ENCODE measurements at places on chromosomes 6 and 20. TPM values are rescaled to one million over a fixed set of nuclear protein-coding genes. Genes with fewer than 3 reads are reported as not detected.

The LY6G6F gene
- total RNA-seq, result not detected

DNA sequence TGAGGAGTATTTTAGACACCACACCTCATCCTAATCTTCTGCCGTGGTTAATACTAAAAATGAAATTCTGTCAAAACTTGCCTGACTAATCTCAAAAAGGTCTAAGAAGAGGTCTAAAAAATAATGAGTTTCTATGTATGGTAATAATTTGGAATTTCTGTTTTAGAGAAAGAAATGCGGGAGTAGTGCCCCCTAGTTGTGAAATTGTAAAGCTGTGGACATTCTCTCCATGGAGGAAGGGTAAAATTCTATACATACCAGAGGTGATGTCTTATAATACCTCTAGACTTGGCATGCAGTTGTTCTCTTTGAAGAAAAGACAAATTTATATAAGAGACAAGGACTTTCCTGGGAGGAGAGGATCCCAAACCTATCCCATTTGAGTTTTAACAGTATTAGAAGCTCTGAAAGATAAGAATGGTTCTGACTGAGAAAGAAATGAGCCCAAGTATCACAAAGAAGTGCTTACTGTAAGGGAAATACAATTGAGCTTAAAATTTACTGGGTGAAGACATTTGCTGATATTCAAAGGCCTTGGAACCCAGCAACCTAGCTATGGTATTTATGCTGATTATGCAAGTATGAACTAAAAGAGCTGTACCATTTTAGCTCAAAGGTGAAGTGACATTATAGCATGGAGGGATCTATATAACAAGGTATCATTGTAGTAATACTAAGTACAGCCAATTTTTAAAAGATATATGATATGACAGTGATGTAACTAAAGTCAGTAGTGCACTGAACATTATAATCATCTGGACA is 5.1 kb upstream of the EPHA7 start:
- H3K27ac ChIP-seq, result no peak overlapping the region
- H3K4me3 ChIP-seq, result no peak overlapping the region
- H3K36me3 ChIP-seq, result no peaks in the 10 kb centered on the region

The HLA-DOA gene
- total RNA-seq, result 0.48 TPM

The FOXS1 gene
- total RNA-seq, result 26.0 TPM

The TMEM170B gene
- total RNA-seq, result 1.5 TPM
